ENCODE measurements at places on chromosomes 5 and 9.

DNA sequence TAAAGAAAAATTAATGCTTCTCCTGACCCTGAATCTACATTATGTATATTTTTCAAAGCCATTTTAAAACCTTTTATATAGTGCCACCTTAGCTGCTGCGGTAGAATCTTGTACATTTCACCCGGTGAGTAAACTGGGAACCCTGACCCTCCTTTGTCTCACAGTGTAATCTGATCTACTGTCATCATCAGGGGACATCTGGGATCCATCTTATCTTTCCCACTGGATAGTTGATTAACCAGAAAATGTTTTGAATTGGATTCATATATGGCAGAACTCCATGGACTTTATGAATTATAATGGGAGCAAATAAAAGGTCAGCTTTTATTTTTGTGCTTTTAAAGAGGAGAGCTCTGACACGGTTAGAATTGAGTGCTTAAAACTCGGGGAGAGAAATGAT, 95.0 kb downstream of the ADAMTSL1 start:
- DNase-seq = no peak

DNA sequence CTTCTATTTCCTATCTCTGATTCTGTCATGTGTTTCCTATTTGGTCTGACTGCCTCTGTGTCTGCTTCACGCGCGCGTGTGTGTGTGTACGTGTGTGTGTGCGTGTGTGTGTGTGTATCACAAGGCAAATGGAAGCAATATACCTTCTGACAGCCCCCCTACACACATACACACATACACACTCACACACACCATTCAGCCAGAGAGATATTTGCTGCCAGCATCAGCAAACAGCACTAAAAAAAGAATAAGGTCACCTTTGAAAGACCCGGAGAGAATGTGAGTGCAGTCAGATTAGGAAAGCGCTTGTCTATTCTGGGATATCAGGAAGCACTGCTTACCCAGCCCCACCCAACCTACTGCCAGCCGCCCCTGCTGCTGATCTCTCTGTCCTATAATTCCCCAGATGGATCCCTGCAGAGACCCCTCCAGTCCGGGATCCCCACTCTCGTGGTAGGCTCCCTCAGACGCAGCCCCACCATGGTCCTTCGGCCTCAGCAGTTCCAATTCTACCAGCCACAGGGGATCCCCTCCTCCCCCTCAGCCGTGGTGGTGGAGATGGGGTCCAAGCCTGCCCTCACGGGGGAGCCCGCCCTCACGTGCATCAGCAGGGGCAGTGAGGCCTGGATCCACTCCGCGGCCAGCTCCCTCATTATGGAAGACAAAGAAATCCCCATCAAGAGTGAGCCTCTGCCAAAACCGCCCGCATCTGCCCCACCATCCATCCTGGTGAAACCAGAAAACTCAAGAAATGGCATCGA, 45.7 kb downstream of the PLAC8L1 start:
- no peak for DNase-seq

DNA sequence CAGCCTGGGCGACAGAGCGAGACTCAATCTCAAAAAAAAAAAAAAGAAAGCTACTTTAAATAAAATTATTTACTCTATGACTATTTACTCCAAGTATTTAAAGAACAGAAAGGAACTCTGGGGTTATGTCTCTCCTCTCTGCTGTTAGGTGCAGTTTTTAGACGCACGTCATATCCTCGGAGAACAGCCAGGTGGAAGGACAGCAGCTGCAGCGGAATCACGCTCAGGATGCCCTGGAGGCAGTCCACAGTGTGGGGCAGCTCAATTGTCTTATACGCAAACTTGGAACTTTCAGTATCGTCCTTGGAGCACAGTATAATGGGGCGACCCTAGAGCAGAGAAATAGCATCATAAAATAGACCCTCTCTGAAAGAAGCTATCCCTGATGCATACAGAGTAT, 10.4 kb upstream of the MAPK9 start:
- DNase-seq = no peak

GRCh38 chr5:149635394-149635793, 54.1 kb downstream of the ARHGEF37 start:
- no peak for DNase-seq

- no peak for DNase-seq
Measured at GRCh38 chr5:32259033-32259432, 53.7 kb downstream of the MTMR12 start.

GRCh38 chr5:159182691-159183090, 26.7 kb downstream of the RNF145 start:
- no peak for DNase-seq

DNA sequence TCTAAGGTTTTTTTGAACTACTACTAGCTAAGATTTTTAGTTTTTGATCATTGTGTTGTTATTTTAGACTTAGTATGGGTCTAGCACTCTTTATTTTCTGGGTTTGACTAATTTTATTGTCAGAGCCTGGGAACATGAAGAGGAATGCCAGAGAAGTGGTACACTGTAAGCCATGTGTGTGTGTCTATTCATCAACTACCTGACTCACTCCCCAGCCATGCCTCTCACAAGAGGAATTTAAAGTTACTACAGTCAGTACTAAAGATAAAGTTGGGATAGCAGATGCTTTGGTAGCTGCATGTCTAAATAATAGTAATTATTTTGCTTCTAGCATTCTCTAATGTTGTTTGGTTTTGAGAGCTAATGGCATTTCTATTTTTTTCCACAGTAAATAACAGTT, 264.8 kb downstream of the CSNK1G3 start:
- DNase-seq = no peak

DNA sequence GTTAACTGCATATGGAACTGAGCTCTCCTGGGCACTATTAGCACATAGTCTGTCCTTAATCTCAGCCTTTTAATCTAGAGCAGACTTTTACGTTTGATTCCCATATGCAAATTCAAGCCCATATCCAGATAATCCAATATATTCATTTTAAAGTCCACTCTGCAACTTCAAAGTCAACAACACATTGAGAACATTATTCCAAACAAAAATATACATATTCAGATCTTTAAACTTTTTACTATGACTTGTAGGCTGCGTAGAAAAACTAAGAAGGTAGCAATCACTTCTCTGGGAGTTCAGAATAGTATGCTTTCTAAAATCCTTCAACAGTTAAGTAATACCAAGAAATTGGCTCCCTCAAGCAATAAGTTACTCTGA, 499.4 kb downstream of the SPATA31D1 start:
- no peak for DNase-seq

DNA sequence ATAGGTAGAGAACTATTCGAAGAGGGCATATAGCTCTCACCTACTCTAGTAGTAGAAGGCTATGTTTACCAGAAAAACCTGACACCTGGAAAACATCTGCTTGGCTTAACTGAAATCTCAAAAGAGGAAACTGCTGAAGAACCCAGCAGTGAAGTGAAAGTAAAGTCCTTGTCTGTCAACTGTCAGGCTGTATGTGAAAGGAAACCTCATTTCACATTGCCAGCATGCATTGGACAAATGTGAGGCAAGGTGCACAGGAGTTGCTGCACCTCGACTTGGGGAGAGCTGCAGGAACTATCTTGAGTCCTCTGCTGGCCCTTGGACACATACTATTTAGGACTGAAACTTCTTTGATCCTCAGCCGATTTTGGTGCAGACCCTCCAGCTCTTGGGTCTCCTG, 53.3 kb downstream of the NREP start:
- DNase-seq = no peak

- DNase-seq = no peak
Measured at GRCh38 chr5:65142511-65143011, 339.2 kb downstream of the ADAMTS6 start.

GRCh38 chr9:93996367-93996766, 41.2 kb upstream of the BARX1 start:
- DNase-seq = no peak

DNA sequence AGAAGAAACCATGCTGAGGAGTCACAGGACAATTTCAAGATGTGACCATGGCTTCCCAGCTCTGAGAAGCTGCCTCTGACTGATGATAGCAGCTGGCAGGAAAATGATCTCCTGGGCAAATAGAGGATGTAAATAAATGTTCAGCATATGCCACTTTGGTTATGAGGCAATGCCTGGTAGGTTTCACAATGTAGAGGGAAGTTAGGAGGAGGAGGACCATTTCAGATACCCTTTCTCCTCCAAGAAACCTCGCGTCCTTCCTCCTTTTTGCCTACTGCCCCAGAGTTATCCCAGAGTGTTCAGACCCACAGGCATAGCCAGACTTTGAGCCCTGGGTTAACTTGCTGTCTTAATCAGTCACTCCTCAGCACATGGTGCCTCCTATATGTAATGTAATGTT, 541.6 kb upstream of the DAP start:
- no peak for DNase-seq

GRCh38 chr5:147061431-147061830, 173.4 kb upstream of the STK32A start:
- no peak for DNase-seq

GRCh38 chr5:134945041-134945440, 22.7 kb upstream of the CATSPER3 start:
- DNase-seq = peak; percentile 42

GRCh38 chr5:55908804-55909203, 57.6 kb downstream of the IL31RA start:
- no peak for DNase-seq

DNA sequence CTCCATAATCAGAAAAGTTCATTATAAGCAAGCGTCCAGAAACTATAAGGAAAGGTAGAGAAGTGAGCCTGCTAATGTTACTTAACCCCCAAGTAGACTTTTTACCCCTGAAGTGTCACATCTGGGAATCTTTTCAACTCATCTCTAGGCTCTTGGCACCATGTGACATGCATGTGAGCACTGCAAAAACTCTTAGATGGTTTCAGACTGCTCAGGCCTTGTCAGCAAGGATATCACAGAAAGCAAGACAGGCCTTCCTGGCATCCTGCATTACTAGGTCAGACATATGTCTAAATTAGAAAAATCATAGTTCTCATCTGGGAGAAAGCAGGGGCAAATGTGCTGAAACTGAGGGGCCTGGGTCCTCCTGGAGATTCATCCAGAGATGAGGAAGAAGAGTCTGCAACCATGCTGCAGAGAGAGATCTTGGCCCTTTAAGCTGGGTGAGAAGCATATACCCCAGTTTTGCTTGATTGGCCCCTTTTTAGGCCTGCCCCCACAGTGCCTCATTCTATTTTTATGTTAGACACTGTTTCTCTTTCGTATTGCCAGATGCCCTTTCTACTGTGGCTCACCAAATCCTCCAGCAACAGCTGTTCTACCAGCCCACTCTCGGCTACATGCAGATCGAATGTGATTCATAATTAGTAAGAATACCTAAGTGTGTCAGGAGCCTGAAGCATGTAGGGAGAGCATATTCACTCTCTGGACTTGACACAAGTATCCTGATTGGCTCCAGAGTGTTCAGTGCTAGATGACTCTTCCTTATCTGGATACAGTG, 19.0 kb downstream of the TMEM8B start:
- peak; percentile 47 for DNase-seq

DNA sequence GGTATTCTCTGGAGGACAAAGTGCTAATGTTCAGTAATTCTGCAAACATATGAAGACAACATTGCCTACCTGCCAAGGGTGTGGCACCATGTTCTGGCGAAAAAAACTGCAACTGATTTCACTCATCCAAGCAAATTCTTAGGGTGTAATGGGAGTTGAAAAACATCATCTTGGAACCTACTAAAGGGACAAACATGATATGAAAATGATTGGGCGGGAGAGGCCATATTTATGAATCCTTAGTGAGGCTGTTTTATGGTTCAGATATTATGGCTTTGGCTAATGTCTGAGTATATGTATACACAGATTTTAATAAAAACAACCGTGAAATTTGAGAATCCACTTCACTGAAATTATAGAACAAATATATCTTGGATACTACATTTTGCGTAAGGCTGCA, 225.7 kb downstream of the ARL15 start:
- no peak for DNase-seq

DNA sequence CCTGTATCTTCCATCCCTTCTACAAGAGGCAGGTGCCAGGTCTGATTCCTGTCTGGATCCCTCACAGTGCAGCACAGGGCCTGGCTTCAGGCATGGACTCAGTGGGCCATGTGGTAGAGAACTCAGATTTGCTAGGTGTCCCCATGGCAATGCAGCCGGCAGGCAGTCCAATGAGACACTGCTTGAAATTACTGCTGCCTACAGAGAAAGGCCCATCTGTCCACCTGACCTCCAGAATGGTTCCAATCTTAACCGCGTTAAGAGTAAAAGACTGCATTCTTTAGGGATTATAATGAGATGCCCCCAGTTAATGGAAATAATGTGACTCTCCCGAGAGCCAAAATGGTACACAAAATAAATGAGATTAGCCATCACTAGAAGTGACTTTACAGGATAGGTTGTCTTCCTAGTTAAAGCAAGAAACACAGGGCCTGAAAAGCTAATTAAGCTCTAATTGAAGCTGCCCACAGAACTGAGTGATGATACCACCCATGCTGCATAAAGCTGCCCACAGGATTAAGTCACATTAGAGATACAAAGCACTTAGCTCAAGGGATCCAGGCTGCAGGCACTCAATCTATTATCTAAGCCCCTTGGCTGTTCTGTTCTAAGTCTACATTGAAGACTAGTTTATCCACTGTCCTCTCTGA, 11.4 kb downstream of the FAM193B start:
- DNase-seq = no peak

GRCh38 chr5:103224118-103224893, 34.3 kb upstream of the MACIR start:
- no peak for DNase-seq

- DNase-seq = no peak
Measured at GRCh38 chr5:124986667-124987066, 240.2 kb upstream of the ZNF608 start.

DNA sequence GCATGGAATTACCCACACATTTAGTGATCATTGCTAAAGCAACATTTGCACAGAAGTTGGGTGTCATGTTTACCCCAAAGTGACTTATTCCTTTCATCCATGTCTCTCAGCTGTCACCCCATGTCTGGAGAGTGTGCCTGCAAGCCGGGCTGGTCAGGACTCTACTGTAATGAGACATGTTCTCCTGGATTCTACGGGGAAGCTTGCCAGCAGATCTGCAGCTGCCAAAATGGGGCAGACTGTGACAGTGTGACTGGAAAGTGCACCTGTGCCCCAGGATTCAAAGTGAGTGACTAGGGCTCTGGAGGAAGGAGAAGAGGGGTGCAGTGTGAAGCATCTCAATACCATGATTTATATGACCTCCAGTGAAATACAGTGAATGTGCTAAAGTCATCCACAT, 99.9 kb upstream of the PRRC1 start:
- no peak for DNase-seq

DNA sequence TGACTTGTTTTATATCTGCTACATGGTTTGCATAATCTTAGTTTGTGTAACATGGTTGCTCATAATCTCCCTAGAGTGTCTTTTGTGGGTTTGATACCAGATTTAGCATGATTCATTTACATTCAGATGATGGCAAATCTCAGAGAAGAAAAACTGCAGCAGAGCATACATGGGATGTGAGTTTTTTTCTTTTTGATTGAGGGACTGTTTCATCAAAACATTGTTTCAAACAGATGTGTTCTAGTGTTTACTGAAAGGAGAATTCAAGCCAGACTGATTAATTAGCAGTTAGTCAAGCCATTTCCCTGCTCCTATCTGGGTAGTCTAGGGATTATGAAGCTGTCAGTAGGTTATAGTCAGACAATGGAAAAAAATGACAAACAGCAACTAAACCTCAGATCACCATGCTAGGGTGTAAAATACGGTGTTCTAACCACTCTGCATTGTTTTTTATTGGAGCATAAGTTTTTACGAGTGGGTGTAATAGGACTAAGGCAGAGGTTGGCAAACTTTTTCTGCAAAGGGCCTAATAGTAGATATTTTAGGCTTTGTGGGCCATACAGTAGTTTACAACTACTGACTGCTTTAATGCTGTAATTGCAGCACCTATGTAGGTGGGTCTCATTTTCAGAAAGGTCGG, 10.5 kb upstream of the GDNF start:
- no peak for DNase-seq

- no peak for DNase-seq
Measured at GRCh38 chr9:114093761-114094505, 5.2 kb downstream of the KIF12 start.

- DNase-seq = no peak
Measured at GRCh38 chr5:102981957-102982635, 137.8 kb downstream of the GIN1 start.

Measured in head of caudate nucleus (tissue), 42 donors.